ENCODE measurements at places on chromosomes 2 and 18.

DNA sequence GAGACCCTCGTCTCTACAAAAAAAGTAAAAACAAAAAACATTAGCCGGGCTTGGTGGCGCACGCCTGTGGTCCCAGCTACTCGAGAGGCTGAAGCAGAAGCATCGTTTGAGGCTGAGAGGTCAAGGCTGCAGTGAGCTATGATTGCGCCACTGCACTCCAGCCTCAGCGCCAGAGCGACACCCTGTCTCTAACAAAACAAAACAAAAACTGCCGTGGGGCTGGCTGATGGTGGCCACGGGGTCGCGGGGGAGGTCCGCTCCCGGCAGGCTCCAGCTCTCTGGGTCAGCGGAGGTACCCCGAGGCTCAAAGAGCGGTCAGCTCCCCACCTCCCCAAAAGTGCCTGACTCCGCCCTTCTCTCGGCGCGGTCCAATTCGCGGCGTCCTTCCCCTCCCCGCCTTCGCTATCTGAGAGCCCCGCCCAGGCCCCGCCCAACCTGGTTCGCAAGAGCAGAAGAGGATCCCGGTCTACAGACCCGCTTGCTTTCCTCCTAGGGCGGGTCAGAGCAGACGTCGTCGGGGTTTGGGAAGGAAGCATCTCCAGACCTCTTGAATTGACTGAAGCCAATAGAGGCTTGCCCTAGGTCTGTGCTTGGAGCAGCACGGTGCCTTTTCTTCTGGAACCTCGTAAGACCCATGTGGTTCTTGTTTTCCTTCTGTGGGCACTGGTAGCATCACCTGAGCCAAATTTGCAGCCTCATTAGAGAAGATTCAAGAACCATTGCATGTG, 7.8 kb downstream of the RAX start:
- no peak for DNase-seq

- no peak for DNase-seq
Observed at GRCh38 chr2:42036413-42036812, 11.4 kb upstream of the PKDCC start.

- DNase-seq = no peak
Observed at GRCh38 chr2:60526623-60527022, 26.8 kb downstream of the BCL11A start.

DNA sequence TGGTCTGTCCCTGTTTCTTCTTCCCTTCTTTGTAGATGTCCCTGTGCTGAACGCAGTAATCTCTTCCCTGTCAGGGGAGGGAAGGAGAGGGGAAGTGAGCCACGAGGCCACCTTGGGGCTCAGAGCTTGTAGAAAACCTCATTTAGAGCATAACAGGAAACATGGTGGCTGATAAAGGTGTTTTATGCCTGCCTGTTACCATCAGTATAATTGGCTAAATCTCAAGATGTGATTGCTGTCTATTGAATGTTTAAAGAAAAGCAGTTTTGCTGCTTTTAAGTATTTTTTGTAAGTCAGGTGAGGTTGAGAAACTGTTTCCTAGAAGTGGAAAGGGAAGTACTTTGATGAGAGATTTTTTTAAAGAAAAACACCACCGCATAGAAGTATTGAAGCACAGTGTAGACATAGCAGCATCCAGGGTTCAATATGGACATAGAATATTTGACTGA, 59.7 kb upstream of the PDK1 start:
- no peak for DNase-seq

All from muscle of back (tissue), 13 donors.